Neural crest cell (in vitro differentiated cells): ENCODE measurements at places on chromosomes 16 and 17. TPM values are rescaled to one million over a fixed set of nuclear protein-coding genes. Genes with fewer than 3 reads are reported as not detected.

DNA sequence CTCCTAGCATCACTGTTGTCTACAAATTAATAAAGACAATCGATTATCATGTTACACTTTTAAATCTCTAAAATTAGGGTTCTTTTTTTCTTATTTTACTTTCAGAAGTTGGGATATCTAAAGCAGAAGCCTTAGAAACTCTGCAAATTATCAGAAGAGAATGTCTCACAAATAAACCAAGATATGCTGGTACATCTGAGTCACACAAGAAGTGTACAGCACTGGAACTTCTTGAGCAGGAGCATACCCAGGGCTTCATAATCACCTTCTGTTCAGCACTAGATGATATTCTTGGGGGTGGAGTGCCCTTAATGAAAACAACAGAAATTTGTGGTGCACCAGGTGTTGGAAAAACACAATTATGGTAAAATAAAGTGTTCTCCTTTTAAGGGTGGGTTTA is 2.4 kb downstream of the RAD51C start:
- peaks cover 25% of the 10 kb centered on the region for H3K4me1 ChIP-seq
- H3K27ac ChIP-seq, result no peak overlapping the region
- H3K4me3 ChIP-seq, result peak overlapping the region; percentile 62
- peaks cover 4% of the 10 kb centered on the region for H3K36me3 ChIP-seq
- DNase-seq, result no peak

- peaks cover 8% of the 10 kb centered on the region for H3K4me1 ChIP-seq
- no peak for DNase-seq
- H3K27ac ChIP-seq, result no peak overlapping the region
- peak overlapping the region; percentile 33 for H3K4me3 ChIP-seq
- no peaks in the 10 kb centered on the region for H3K27me3 ChIP-seq
Observed at GRCh38 chr17:5429191-5429887, 9.4 kb downstream of the RPAIN start.

The TMEM95 gene
- total RNA-seq, result not detected in 2 replicates

The RAC3 gene
- total RNA-seq, result 73.6 and 75.0 TPM in 2 replicates

The SLC6A4 gene
- total RNA-seq, result not detected in 2 replicates
